ENCODE measurements at places on chromosomes 11 and 22. TPM values are rescaled to one million over a fixed set of nuclear protein-coding genes. Genes with fewer than 3 reads are reported as not detected.
A peak's percentile ranks its signal among the peaks of the same experiment; 100 is the strongest.

Gene KCNJ4
- 0.19 TPM for total RNA-seq

DNA sequence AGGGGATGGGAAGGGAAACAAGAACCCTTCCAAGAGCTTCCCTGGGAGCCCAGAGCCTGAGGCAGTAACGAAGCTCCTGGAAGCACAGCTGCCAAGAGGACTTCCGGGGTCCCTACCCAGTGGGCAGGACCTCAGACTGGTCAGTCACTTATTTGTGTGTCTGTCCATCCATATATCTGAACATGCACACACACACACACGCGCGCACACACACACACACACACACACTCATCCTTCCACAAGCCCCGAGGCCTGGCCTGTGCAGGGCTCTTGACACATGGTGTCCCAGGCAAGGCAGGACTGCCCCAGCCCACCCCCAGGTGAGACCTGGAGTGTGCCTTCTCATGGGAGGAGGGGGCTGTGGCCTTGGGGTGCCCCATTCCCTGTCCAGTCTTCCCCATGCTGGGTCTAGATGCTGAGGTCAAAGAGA is 44.9 kb downstream of the IGLL5 start:
- DNase-seq, result no peak

DNA sequence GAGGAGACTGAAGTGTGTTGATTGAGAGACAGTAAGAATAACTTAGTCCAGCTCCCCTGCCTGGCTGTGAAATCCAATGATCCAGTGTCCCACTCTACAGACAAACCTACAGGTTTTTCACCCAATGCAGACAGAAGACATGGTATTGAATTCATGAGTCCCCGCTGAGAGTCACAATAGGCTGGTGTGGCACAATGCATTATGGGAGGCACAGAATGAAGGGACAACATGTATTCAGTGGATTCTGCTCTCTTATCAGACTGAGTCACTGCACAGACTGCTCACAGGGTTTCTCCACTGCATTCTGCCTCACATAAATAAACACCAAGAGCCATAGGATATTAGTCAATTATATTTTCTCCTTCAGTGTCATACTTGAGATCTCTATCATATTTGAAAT is 55.2 kb upstream of the TOP3B start:
- DNase-seq, result peak; percentile 61

DNA sequence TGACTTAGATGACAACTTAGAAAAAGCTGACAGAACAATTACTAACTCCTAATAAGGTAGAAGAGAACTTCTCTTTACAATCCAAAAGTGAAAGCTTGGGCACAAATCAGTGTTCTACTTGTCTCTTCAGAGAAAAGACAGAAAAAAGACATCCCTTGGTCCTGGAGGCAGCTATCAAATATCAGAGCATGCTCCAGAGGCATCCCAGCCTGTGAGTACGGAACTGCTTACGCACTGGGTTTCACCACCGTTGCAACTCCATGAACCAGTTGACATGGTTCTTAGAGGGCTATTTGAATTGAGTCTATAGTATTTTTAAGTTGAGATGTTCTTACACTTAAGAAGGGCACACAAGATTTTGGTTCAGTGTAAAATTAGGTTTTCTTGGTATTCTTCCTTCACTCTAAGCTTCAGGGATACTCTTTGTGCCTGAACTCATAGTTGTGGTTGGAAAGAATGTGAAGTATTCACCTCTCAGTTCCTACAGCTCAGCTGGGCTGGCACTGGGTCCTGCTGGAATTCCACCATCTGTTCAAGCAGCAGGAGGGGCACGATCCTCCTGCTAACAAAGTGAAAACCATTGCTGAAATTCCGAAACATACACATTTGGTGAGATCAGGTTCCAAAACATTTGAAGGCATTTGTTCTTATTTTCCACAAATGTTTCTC is 6.3 kb downstream of the AKIP1 start:
- DNase-seq, result peak; percentile 94

Gene ACRV1
- total RNA-seq, result not detected

DNA sequence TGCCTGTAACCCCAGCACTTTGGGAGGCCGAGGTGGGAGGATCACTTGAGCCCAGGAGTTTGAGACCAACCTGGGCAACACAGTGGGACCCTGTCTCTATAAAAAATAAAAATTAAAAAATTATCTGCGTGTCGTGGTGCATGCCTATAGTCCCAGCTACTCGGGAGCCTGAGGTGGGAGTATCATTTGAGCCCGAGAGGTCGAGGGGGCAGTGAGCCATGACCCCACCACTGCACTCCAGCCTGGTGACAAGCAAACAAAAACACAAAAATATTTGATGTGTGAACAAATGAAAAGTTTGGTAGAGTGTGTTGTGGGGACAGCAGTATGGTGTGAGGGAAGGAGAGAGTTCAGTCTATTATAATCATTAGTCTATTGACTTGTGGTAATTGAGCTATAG is 90.8 kb upstream of the PARVA start:
- no peak for DNase-seq

GRCh38 chr22:28405588-28405987 is 274.1 kb downstream of the TTC28 start:
- no peak for DNase-seq

- no peak for DNase-seq
These were observed 118.3 kb upstream of the LMO1 start for GRCh38 chr11:8381871-8382396.

DNA sequence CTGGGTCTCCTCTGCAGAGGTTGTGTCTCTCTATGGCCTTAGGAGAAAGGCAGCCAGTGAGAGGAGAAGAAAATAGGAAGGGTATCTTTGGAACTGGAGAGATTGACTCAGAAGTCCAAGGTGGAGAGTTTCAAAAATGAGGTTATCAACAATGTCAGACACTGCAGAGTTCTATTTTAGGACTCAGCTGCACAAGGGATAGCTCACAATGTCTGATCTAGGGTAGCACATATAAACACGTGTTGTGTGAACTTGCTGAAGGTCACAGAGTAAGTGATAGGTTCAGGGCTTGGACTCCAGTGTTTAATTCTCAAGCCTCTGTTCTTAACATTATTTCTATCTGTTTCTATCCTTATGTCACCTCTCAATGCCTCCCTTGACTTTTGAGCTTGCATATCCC is 305.0 kb upstream of the LARGE1 start:
- no peak for DNase-seq

Gene KRTAP5-2
- total RNA-seq, result not detected

DNA sequence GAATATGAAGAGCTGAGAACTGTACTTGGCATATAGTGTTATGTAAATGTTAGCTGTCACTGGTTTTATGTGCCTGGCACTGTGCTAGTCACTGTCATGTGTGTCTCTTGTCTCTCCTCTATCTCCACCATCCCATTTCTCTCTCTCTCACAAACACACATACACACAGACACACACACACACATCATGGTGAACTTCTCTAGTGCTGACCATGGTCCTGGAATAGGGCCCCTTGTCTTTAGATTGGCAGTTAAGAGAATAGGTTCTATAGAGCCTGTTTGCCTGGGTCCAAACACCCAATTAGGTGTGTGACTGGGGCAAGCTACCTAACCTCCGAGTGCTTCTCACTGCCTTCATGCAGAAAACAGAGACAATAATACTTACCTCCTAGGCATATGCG is 109.7 kb upstream of the NARS2 start:
- no peak for DNase-seq

Gene LIN7C
- 34.7 TPM for total RNA-seq

GRCh38 chr22:39598017-39598965 is 27.7 kb downstream of the CACNA1I start:
- DNase-seq, result no peak

Gene IGF2
- 209 TPM for total RNA-seq

GRCh38 chr11:116692318-116693101 is 80.3 kb downstream of the BUD13 start:
- DNase-seq, result no peak

GRCh38 chr11:40290171-40290631 is 1169.3 kb downstream of the LRRC4C start:
- DNase-seq, result peak; percentile 72

Gene TST
- 32.2 TPM for total RNA-seq

DNA sequence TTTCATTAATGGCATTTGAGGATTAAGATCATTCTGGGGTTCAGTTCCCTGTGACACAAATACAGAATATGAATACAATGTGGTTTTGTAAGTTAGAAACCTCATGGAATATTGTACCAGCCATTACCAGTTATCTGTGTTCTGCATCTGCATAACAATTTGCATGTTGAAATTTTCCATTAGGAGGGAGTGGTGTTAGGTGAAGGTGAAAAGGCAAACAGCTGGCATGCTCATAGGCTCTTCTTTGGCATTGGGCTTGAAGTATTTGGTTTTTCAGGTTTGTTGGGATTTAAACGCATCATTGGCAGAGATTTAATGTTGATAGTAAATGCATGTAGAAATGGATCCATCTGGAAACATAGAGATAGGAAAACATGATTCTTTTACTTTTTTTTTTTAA is 18.6 kb downstream of the RTN3 start:
- DNase-seq, result no peak

DNA sequence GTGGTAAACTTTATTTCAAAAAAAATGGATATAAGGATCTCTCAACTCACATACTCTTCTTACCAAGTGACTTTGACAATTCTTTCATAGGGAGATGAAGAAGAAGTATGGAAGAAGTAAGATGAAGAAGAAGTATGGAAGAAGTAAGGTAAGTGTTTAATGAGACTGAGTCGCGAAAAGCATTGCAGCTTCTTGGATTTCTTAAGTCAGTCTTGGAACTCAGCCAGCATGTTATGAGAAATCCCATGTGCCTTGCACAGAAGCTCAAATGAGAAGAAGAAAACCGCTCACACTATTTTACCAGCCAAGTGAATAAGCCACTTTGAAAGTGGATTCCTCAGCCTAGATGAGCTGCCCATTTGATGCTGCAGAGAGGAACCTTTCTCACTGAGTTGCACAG is 332.0 kb upstream of the CCDC179 start:
- peak; percentile 8 for DNase-seq

Gene ALDH3B1
- 1.3 TPM for total RNA-seq

- DNase-seq, result no peak
These were observed 313.0 kb downstream of the BRD1 start for GRCh38 chr22:49514641-49515040.

GRCh38 chr11:120878781-120879180 is 145.1 kb upstream of the TBCEL start:
- no peak for DNase-seq

Gene UBQLN3
- not detected for total RNA-seq

- DNase-seq, result no peak
These were observed 36.6 kb downstream of the RCOR2 start for GRCh38 chr11:63880403-63880790.

DNA sequence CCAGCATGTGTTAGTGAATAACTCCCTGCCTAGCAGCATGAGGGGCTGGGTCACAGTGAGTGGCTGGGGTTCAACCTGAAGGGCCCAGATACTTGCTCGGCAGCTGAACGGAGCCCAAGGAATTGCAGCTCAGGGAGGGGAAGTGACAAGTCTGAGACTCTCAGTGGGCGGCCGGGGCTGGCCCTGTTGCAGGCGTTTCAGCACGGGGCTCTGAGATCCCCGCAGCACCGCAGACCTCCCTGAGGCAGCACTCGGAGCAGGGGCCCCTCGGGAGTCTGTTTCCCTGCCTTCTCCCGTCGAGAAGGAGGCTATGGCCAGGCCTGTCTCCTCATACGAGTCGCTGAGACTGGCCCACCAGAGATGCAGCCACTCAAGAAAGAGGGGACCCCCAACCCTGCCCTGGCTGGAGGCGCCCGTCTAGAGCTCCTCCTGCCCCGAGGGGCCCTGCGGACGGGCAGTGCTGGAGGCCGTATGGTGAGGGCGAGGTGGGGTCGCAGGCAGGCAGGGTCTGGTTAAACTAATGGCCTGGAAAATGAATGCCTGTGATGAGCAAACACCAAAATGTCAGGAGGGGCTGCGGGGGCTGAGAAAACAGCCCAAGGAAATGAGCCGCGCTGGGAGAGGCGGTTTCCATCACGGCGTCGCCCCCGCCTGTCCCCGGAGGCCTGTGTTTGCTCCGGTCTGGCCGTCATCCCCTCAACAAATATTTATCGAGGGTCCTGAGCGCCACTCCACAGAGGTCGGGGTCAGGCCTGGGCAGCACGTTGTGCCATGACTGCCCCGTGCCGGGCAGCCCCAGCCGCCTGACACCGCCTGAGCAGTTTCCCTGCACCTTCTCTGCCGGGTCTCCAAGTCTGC is 9.3 kb downstream of the TSSC4 start:
- no peak for DNase-seq

DNA sequence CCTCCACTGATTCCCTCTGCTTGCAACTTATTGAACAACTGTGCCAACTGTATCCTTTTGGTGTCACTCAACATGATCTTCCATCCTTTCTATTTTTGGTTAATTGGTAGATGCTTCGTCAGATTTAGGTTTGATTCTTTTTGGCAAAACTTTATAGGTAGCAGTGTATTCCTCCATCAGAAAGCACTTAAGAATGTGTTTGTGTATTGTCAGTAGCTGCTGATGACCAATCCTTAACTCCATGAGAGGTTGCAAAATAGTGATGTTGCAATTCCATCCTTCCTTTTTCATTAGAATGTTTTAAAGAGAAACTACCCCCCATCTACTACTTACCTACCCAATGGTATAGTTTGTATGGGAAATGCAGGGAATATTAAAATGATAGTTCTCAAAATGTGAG is 22.1 kb downstream of the FAM76B start:
- DNase-seq, result peak; percentile 8

DNA sequence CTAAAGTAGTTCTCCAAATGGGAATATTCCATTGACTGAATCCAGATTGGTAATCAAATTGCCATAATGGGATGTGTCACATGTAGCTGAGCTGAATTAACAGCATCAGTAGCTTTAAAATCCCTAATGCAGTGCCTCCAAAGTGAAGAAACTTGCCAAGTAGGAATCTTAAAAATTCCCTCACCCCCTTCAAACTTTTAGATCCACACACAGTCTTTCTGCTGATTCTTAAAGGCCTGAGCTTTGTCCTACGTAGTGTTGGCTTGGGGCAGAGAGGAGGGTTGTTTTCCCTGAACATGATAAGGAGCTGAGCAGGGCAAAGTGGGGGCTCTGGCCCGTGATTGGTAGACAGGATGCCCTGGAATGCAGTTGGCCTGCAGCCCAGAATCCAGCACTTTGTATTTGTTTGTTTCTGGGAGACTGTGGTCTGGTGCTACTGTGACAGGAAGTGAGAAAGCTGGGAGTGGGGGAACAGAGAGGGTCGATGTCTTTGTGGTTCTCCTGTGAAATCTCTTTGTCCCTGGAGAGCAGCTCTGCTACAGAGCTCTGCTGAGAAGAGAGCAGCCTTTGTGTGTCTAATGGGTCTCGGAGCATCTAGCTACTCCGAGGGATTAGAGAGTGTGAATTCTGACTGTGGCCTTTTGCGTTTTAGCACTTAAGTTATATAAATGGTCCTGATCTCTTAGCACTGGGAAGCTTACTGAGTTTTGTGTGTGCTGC is 16.9 kb downstream of the CTNND1 start:
- peak; percentile 99 for DNase-seq

DNA sequence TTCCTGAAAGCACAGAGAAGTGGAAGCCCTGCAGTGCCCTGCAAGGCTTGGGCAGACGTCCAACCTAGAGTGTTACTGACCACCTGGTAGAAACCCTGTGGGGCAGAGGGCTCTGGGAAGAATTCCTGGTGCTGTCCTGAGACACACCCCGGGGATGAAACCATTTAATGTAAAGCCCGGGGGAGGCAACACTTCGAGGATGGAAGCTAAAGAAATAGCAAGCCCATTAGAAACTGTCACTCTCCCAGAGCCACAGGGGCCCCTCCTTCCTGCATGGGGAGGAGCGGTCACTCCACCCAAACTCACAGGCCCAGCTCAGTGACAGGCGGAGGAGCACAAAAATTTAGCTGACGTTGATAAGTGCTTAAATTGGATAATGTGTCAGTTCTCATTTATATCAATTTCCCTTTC is 57.6 kb downstream of the NRXN2 start:
- no peak for DNase-seq

GRCh38 chr11:20599221-20600019 is at the start of gene SLC6A5:
SLC6A5 (plus strand) TSS chr11:20599608; CDS start chr11:20599673, 65 bp downstream.
- DNase-seq, result no peak

Gene APOBEC3A
- total RNA-seq, result not detected
